ENCODE measurements at places on chromosomes 16 and 17.

GRCh38 chr16:74232806-74233465 is 63.7 kb upstream of the PSMD7 start:
- DNase-seq, result no peak

- DNase-seq, result no peak
Measured at GRCh38 chr17:66465701-66466100, 163.3 kb downstream of the PRKCA start.

DNA sequence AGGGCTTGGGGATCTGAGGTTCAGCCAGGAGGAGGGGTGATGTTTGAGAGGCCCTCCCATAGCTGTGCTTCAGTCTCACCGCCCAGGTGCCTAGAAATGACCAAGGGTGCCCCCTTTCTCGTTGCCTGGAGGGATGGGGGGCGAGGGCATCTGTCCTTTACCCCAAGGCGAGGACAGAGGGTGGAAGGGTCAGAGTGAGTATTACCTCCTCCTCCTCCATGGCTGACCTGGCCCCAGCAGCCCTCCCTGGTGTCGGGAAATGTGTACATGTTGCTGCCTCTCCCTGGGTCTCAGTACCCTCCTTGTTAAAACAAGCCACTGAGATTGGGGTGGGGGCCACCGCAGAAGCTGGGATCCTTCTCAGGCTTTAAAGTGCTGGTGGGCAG is 2.4 kb downstream of the NECAB2 start:
- DNase-seq, result no peak

DNA sequence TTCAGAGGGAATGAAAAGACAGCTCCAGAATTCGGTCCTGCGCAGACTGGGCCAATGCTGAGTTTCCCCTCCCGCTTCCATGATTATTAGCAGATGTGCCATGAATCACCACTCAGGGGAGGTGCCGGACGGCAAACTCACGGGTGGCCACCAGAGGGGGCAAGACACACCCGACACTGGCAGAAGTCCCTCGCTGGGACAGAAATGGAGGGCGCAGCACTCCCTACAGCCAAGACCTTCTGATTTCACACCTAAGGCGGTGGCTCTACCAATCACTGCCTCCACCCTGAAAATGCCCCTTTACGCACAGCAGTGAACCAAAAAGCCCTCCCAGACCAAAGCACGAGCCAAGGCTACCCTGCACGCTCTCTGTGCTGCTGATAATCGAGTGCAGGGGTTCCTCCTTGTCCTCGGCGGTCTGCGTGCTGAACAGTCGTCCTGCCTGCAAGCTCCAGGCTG is 26.8 kb downstream of the TRAP1 start:
- peak; percentile 86 for DNase-seq

DNA sequence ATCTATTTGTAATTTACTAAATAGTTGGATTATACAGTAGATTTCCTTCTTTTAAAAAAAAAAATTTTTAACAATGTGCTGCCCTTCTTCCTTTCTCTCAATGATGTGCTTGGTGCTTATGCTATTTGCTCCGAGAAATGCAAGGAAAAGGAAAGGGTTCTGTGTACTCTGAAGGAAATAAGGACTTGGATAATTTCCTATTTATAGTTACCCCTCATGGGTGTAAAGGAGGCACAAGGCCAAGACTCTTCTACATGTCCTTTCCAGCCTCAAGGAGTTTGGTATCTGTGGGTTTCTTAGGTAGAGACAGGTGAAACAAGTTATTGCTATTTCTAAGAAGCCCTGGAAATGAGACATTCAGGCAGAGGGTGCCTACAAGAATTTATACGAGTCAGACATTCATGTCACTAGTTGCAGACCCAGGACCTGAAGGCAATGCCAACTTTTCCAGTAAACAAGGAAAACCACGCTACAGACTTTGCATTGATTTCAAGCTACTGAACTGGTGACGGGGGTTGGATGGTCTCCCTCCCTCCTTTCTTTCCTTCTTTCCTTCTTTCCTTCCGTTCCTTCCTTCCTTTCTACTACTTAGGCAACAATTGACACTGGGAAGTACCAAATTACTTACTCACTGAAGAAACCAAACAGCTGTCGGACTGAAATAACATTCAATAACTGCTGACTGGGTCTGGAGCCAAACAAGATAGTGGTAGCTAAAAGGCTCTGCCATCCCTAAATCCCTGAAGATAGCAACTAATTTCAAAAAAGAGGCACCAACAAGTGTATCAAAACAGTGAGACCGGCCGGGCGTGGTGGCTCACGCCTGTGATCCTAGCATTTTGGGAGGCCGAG is 33.8 kb upstream of the GHDC start:
- DNase-seq, result no peak

Measured in activated CD4-positive, alpha-beta memory T cell treated with anti-CD3 and anti-CD28 coated beads, Interleukin-2, amount 10 ng/mL, durations not matched to agents 7 days and 5 days (primary cell).